Amniotic stem cell (primary cell): ENCODE measurements at places on chromosomes 7 and 10.

DNA sequence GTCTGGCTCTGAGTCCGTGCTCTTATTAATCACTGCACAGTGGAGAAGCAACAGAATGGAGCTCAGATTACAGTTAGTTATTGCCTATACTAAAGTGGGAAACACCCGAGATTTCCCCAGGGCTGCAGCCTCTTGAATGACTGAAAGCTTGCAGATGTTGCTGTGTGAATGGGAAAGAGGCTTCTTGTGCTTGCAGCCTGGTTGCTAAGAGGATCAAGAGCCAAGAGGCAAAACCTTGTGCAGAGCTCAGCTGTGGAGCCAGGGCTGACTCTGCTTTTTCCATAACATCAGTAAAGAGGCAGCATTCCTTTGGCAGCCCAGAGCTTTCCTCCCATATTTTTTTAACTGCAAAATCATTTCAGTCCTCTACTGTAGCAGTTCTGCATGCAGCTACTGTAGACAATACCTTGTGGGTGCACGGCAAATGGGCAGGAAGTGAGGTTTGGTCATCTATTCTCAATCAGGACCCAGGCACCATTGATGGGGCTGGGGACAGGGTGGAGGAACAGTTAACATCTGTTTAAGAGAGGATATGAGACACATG, 86.5 kb downstream of the RALA start:
- DNase-seq: peak; percentile 9

DNA sequence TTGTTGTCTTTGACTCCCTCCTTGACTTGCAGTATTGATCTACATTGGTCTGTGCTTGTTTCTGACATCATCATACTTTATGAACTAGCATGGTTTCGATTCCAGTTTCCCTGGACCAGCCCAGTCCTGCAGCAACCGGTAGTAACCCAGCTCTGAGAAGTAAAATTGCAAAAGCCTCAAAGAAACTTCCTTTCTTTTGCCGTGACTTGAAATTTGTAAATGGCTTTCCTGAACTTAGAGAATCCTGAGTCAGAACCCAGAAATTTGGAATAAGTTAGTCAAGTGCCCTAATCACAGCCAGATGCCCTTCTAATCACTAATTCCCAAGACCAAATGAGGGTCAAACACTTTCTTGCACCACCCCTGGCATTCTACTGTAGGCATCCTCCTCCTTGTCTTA, 15.0 kb downstream of the TAS2R60 start:
- DNase-seq: peak; percentile 44

- no peak for DNase-seq
Measured at GRCh38 chr7:36736899-36737211, 12.6 kb upstream of the AOAH start.

DNA sequence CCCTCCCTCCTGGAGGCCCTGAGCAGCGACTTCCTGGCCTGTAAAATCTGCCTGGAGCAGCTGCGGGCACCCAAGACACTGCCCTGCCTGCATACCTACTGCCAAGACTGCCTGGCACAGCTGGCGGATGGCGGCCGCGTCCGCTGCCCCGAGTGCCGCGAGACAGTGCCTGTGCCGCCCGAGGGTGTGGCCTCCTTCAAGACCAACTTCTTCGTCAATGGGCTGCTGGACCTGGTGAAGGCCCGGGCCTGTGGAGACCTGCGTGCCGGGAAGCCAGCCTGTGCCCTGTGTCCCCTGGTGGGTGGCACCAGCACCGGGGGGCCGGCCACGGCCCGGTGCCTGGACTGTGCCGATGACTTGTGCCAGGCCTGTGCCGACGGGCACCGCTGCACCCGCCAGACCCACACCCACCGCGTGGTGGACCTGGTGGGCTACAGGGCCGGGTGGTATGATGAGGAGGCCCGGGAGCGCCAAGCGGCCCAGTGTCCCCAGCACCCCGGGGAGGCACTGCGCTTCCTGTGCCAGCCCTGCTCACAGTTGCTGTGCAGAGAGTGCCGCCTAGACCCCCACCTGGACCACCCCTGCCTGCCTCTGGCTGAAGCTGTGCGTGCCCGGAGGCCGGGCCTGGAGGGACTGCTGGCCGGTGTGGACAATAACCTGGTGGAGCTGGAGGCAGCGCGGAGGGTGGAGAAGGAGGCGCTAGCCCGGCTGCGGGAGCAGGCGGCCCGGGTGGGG, 2.2 kb downstream of the TRIM56 start:
- DNase-seq: no peak

GRCh38 chr7:149529136-149529718, 31.6 kb upstream of the ZNF746 start:
- no peak for DNase-seq

DNA sequence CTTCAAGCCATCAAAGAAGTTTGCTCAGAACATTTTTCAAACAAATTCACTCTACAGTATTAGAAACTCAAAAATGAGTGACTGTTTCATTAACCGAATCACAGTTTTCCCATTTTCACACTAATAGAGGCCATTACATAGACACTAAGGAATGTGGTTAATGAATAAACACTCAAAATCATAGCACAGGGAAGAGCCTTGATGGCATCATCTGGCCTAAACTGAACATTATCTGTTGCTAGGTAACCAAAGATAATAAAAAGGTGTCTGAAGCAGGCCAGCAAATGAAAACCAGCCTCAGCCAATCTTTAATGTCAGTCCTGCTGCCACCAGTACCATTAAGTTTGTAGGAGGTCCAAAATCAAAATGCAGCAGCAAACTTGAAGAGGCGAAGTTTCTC, 492.4 kb upstream of the STEAP1 start:
- DNase-seq: no peak

- DNase-seq: no peak
Measured at GRCh38 chr7:134854816-134855215, 75.4 kb downstream of the CALD1 start.

DNA sequence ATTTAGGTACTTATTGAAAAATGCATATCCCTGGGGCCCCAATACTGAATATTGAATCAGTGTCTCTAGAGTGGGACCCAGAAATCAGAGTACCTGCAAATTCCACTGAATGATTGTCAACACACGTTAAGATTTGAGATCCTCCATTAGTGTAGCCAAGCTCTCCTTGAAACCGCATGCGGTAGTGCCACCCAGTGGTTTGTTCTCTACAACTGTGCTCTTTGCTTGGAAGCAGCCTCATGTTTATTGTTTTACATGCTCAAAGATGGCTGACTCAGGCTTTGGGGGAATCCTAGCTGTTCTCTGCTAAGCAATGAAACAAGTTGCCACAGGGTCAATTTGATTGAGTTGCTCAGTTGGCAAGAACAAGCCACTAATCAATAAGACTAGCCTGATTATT, 340.2 kb upstream of the CELF2 start:
- DNase-seq: no peak

- no peak for DNase-seq
Measured at GRCh38 chr7:151168003-151168786, 701 bp upstream of the GBX1 start.

- no peak for DNase-seq
Measured at GRCh38 chr7:25495342-25496250, 267.3 kb upstream of the NPVF start.

DNA sequence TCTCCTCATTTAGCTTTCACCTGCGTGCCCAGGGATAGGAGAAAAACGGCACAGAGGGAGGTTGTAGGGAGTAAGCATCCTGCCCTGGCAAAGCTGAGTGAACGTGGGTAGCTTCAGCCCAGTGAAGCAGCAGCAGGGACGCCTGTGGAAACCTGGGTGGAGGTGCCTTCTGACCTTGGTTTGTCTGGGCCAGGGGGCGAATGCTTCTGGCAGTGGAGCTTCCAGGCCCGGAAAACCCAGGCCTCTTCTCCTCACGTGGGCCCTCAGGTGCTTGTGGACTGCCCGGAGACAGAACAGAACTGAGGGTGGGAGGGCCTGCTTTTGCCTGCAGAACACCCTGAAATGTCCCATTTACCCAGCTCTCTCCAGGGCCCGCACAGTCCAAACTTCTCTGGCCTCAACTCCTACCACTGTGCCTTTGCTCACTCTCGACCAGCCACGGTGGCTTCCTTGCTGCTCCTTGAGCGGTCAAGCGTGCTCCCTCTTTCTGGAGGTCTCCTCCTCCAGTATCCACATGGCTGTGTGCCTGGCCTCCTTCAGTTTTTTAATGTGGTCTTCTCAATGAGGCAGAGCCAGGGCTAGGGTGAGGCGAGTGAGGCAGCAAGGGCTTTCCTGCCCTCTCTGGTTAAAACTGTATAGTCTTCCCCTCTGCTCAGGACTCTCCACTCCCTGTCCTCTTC, 62.4 kb downstream of the TMEM209 start:
- no peak for DNase-seq

GRCh38 chr7:14430926-14431325, 441.5 kb upstream of the ETV1 start:
- DNase-seq: no peak

- DNase-seq: no peak
Measured at GRCh38 chr10:124306922-124307371, 111.8 kb downstream of the OAT start.

DNA sequence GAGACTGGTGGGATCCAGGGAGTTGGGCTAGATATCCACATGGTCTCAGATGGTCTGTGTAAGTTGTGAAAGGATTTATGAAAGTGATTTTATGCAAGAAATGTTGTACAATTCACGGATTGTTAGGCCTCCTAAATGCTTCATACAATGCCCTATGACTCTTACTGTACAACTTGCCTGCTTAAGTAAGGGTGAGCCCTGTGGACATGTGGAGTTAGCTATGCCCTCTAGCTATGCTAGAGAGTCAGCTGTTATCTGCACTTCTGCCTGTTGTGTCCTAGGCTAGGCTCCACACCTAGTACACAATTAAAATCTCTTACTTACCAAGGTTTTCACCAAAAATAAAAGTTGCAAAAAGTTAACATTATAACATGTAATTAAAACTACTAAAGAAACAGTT, 1.7 kb upstream of the CFAP43 start:
- DNase-seq: no peak

DNA sequence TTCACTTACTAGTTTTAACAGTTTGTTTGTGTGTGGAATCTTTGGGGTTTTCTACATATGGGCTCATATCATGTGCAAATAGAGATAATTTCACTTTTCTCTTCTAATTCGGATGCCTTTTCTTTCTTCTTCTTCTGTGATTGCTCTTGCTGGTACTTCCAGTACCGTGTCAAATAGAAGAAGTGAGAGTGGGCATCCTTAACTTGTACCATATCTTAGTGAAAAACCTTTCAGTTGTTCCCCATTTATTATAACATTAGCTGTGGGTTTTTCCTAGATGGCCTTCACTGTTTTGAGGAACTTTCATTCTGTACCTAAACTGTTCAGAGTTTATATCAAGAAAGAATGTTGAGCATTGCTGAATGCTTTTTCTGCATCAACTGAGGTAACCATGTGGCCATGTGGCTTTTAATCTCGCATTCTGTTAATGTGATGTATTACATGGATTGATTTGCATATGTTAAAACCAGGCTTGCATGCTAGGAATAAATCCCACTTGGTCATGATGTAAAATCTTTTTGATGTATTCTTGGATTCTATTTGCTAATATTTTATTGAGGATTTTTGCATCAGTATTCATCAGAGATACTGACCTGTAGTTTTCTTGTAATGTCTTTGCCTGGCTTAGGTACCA, 78.7 kb downstream of the FAM107B start:
- no peak for DNase-seq

DNA sequence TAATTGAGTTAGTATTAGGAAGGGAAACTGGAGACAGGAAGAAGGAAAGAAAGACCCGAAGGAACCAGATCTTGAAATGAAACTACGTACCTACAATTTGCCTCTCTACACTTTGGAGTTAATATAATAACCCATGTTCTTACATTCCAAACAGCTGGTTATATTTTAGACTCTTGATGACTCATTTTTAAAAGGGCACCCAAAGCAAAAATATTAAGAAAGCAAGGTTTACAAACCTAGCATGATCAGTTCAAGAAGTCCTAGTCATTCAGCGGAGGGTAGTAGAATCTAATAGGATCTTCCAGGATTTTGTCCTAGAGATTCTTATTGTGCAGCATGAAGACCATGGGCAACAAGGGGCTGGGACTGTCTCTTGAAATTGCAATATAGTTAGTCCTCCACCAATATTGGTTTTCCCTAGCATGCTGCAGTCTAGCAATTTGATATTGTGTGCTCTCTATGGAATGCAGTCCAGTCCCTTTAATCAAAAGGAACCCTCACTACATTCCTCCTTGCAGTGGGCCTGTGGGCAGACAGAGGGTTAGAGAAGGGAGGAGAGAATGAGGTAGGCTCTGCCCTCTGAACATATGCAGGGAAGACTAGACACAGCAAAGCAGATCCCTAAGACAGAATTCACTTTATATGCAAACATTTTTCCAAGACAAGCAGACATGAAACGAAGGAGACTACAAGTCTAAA, 230.3 kb downstream of the INHBA start:
- DNase-seq: no peak

DNA sequence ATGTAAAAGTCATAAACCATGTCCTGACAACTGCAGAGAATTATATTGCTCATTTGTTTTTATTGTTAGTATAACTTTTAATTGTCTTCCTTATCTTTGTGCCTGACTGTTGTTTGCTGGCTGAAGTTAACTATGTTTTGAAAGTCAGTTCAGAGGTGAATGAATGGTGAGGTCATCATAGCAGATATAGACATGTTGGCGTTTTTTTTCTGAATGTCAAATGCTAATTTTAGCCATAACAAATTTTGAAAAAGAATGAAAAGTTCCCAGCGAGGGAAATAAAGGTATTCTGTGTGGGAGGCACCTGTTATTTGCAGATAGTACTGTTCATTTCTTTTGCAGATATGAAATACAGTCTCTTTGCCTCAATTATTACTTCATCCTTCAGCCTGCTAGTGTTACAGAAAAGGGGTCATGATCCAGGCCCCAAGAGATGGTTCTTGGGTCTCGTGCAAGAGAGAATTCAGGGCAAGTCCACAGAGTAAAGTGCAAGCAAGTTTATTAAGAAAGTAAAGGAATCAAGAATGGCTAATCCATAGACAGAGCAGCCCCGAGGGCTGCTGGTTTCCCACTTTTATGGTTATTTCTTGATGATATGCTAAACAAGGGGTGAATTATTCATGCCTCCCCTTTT, 96.5 kb downstream of the CAMK1D start:
- DNase-seq: no peak

GRCh38 chr7:2785071-2785500, 59.0 kb downstream of the GNA12 start:
- no peak for DNase-seq

- DNase-seq: no peak
Measured at GRCh38 chr10:79185067-79185774, 116.5 kb downstream of the ZMIZ1 start.

- DNase-seq: peak; percentile 20
Measured at GRCh38 chr7:132117181-132117580, 459.1 kb downstream of the PLXNA4 start.

GRCh38 chr10:113047963-113048781, 98.1 kb downstream of the TCF7L2 start:
- DNase-seq: no peak

GRCh38 chr10:127345231-127345965, 149.0 kb upstream of the INSYN2A start:
- DNase-seq: no peak

- DNase-seq: no peak
Measured at GRCh38 chr7:80611779-80612178, 26.7 kb upstream of the CD36 start.

GRCh38 chr7:120180221-120180620, 92.8 kb upstream of the KCND2 start:
- no peak for DNase-seq

- no peak for DNase-seq
Measured at GRCh38 chr7:30901856-30902255, 9.8 kb upstream of the AQP1 start.

- DNase-seq: no peak
Measured at GRCh38 chr7:830069-830468, 2.2 kb upstream of the SUN1 start.
